ENCODE measurements at places on chromosomes 7 and 10.

GRCh38 chr10:69176823-69177222 is 3.2 kb upstream of the SUPV3L1 start:
- no peak for DNase-seq

GRCh38 chr7:20797462-20798080 is 10.9 kb upstream of the SP8 start:
- DNase-seq: no peak

DNA sequence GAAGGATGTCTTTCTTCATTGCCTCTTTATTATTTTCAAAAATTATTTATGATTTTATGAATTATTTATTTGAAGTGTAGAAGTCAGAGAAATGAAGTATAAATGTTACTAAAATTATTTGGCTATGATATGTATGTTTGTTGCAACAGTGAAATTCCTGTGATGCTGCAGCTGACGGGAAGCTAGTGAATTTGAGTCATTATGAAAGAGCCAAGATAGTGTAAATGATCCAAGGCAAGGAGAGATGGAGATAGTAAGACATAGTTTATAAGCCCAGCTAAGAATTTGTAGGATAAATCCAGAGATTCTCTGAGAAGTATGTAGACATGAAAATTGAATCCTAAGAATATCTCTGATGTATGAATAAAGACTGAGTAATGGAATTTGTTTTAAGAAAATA is 30.8 kb downstream of the CASD1 start:
- no peak for DNase-seq

DNA sequence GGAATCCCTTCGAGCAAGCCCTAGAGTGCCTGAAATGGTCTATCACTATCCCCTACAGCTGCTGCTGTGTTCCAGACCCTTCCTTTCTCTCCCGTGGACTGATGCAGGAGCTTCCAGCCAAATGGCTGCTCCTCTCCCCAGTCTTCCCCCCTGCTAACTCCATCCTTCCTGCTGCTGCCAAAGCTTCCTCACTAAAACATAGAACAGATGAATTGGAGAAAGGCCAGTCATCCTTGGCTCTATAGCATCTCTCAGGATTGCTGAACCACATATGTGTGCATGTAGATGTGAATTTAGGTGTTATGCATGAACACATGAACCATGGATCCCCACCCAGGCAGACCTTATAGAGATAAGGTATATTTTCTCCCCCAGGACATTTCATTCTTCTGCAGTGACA is 60.7 kb downstream of the GPR26 start:
- no peak for DNase-seq

DNA sequence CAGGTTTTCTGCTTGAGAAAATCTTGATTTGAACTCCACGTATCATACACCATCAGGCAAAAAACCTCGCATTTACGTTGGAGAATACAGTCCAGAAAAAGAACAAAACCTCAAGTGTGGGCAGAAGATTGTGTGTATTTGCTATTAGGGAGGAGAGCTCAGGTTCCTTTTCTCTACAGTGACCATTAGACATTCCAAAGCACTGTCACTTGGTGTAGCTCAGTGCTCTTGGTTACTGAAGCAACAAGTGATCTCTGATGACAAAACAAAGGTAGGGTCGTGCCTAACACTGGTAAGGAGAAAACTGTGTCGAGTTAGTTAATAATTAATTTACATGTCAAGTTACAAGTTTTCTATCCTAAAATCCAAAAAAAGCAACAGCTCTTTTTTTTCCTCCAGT is 72.6 kb downstream of the C1GALT1 start:
- peak; percentile 46 for DNase-seq

DNA sequence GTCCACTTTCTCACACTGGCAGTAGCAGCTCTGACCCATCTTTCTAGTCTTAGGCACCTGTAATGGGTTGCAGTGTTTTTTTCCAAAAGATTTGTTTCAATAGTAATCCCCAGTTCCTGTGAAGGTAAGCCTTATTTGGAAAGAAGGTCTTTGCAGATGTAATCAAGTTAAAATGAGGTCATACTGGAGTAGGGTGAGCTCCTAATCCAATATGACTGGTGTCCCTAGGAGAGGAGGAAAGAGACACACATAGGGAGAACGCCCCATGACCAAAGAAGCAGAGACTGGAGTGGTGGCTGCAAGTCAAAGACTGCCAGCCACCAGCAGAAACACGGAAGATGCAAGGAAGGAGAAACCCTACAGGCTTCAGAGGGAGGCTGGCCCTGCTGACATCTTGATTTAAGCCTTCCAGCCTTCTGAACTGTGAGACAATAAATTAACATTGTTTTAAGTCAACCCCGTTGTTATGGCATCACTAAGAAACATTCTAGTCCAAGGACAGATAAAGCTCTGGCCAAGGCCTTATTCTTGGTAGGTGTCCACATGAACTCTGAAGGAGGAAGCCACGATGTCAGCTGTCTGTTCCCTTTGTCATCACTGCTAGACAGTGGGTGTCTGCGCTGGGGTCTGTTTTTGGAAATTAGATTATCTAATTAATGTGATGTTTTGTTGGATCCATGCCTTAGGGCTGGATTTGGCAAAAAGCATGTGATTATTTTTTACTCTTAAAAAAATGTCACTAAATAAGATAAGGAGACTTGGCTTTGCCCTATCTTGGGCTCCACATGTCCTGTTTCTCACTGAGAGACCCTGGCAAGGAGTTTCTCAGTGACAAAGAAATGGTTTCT is 214.9 kb downstream of the KCNMA1 start:
- DNase-seq: no peak

GRCh38 chr7:69768986-69769595 is 170.8 kb downstream of the AUTS2 start:
- DNase-seq: no peak

GRCh38 chr10:16271571-16271970 is 165.2 kb upstream of the PTER start:
- DNase-seq: no peak

- peak; percentile 37 for DNase-seq
These were observed 92.5 kb downstream of the CSTF2T start for GRCh38 chr10:51606825-51607462.

- DNase-seq: peak; percentile 72
These were observed 123.0 kb upstream of the SVIL start for GRCh38 chr10:29757551-29758297.

DNA sequence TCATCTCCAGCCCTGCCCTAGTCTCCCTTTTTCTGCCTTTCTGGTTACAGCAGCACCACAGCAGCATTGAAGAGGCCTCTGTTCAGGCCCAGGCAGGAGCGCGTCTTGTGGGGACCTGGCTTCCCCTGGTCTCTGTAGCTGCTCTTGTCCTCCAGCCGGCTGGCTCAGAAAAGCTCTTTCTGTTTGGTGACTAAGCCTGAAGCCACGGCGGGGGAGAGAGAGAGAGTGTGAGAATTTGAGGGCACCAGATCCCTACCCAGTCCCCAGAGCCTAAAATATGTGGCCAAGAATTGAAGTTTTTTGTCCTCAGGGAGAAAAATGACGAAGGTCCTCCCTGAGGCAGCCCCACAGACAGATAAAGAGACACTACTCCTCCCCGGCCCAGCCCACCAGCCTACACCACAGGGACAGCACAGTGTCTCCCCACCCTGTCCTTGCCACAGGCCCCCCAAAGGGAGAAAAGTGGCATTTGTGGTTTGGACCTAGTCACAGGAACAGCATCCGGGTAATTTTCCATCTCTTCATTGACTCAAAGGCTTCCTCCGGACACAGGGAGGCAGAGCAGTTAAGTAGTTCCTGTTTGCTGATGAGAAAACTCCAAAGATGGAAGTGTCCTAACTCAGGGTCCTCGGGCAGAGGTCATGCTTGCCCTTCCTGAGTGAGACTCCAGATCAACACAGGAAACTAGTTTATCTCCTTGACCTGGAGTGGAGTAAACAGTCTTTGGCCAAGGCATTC is 13.3 kb upstream of the FAM180A start:
- DNase-seq: no peak

DNA sequence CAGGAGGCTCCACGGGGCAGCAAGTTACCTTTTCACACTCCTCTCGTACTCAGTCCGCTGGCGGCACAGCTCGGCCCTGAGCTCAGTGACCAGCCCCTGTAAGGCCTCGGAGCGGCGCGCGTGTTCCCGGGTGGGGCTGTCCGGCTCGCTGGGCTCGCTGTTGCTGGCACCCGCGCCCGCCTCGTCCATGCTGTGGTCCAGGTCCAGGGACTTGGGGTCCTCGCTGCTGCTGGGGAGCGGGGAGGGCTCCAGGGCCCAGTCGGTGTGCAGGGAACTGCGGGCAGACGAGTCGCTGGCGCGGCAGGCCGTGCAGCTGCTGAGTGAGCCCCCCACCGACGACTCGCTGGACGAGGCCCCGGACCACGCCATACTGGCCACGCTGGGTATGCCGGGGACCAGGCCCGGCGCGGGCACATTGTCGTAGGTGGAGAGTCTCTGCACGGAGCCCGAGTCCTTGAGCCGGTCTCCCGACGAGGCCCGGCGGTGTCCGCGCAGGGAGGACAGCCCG is 143.8 kb downstream of the MAPK8 start:
- DNase-seq: no peak

DNA sequence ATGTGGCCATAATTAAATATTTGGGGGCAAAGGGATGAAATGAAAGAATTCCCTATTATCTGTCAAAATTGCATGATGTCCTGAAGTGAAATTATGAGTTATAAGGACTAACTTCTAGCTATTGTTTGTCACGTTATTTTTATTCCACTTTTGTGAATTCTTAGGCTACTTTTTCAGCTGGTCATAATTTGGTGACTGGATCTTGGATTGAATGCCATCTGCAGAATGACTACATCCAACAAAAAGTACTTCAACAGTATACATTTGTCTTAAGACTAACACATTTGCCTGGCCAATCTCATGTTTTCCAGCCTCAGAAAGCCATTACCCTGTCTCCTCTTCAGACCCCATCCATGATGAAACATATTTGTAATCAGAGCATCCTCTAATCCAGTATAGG is 48.1 kb upstream of the WNT16 start:
- no peak for DNase-seq

DNA sequence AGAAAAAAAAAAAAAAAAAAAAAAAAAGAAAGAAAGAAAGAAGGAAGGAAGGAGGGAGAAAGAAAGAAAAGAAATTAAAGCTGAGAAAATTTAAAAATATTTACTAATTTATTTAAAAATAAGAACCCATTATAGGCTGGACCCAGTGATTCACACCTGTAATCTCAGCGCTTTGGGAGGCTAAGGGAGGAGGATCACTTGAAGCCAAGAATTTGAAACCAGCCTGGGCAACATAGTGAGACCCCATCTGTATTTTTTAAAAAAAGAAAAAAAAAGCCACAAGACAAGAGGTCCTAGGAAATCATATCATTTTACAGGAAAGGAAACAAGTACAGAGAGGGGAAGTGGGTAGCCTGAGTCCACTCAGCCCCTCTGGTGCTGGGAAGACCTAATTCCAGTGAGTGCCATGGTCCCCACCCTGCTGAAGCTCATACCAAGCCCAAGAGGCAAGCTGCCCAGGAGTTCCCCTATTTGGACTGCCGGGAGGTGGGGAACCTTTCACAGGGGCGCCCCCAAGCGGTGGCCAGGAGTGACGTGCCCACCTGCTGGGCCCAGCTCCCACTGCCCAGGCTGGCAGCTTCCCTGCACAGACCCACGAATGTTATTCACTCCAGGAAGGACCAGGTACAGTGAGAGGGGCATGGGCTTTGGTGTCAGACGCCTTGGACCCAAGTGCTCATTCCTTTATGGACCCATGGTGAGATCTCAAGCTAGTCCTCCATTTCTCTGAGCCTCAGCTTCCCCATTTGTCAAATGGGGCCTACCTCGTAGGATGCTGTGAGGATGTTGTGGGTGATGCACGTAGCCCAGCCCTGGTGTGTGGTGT is 133.6 kb downstream of the ZMIZ1 start:
- DNase-seq: no peak

DNA sequence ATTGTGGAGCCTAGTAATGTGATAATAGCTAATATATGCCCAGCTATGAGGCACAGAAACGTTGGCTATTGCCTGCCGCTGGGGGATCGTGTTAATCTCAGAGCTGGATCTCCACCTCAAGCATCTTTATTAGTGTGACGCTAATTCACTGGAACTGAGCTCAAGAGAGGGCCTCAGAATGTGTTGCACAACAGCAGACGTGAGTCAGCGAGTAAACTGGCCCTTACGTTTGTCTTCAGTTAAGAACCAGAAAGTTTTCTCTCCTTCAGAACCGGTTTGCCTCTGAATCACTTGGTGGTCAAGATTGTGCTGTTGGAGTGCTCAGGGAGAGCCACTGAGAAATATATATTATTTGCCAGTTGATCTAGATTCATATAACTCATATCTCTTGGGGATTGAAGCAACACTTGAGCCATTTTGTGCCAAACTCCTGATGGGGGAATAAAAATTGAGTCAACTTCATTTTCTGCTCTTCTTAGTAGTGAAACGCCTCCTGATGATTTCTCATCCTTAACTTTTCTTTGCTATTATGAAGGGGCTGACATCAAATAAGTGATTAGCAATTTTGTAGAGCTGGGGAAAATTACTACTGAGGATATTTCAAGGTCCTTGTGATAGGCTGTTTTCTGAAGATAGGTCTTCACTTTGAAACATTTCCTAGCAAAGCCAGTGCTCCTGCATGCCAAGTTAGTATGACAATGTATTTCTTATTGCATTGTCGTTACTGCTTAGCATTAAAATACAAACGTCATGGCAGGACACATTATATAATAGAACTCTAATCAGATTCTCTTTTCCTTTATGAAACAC is 22.3 kb downstream of the BZW2 start:
- DNase-seq: peak; percentile 81

GRCh38 chr7:131625817-131626372 is 69.5 kb upstream of the PODXL start:
- DNase-seq: no peak

- DNase-seq: no peak
These were observed 79.5 kb upstream of the FAM20C start for GRCh38 chr7:112881-113280.

DNA sequence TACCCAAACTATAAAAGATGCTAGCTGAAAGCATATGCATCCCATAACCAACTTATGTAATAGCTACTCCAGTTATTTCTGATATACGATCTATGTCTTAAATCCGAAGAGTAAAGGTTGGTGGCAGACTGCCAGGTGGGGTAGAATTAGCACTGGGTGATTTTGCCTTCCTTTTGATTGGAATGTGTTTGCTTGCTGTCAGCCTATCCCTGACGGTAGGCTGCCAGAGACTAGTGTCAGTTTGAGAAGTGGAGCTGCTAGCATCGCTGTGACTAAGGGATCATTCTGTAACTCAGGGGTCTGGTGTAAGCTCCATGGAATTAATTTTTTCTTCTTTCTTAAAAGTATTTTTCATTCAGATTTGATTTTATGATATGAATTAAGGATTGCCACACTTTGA is 9.5 kb upstream of the SEM1 start:
- no peak for DNase-seq

GRCh38 chr7:79296553-79297320 is 156.7 kb downstream of the MAGI2 start:
- DNase-seq: no peak

DNA sequence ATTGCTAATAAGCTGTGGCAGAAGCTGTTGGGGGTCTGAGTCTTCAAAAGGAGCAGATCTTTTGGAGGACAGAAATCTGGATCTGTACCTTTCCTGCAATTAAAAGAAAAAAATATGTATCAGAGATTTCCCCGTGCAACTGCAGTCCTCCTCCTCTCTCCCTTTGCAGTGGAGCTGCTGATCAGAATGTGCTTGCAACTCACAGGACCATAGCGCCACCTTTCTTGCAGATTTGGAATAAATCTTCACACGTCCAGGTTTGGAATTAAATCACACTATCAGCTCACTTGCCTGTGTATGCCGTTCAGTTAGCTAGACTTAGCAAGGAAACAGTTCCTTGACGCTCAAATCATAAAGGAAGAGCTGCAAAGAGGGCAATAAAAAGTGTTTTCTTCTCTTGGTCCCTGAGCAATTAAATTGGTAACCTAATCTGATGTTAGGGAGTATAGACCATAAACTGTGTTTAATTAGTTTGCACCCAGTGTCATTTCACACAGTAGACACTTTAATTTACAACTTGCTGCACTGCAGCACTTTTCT is 77.4 kb downstream of the PON1 start:
- DNase-seq: peak; percentile 33
